ENCODE measurements at places on chromosomes 6 and 20.

GRCh38 chr6:52081237-52081636 is 6.2 kb downstream of the PKHD1 start:
- no peak for DNase-seq

GRCh38 chr6:256169-256568 is 36.1 kb upstream of the DUSP22 start:
- no peak for DNase-seq

DNA sequence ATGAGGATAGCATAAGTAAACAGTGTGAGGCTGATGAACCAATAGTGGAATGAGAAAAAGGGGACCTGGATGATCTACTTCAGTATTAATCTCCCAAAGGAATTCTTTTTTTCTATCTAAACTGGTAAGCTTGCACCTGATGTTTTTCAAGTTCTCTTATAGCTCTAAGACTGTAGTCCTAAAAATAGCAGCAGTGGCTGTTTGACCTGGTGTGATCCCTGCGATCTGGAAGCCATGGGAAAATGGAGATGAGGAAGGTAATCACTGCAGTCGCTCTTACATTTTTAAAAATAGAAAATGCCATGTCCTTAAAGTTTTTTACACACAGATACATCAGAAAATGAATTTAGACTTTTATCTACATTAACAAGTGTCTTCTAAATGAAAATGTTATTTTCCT is 926.4 kb upstream of the SLC35B3 start:
- DNase-seq = no peak

- DNase-seq = no peak
Measured at GRCh38 chr20:19566226-19566945, 191.7 kb upstream of the RIN2 start.

DNA sequence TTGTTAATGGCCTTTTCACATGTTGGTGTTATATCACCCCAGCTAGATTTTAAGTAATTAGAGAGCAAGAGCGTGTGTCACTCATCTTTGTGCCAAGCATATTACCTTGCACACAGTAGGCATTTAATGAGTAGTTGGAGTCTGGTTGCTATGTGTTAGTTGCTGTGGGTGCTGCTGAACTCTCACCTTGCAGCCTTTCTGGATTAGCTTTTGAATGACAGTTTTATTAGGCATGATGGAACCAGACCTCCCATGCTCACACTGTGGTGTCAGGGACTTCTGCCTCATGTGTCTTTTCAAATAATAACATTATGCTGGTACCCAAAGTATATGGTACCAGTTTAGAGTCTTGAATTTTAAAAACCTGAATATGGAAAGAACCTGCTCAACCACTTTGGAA is 55.9 kb downstream of the TRAF3IP2 start:
- no peak for DNase-seq

GRCh38 chr6:53504512-53504911 is 40.4 kb downstream of the GCLC start:
- DNase-seq = no peak

GRCh38 chr6:140809694-140810101 is 1323.0 kb upstream of the GJE1 start:
- no peak for DNase-seq

- no peak for DNase-seq
Measured at GRCh38 chr6:167053895-167054530, 54.8 kb downstream of the CEP43 start.

- no peak for DNase-seq
Measured at GRCh38 chr6:149331871-149332270, 14.4 kb downstream of the TAB2 start.

- DNase-seq = no peak
Measured at GRCh38 chr6:140217283-140217682, 842.8 kb upstream of the CITED2 start.

Data from posterior cingulate gyrus (tissue), 11 donors.